ENCODE measurements at places on chromosomes 16 and 17.

DNA sequence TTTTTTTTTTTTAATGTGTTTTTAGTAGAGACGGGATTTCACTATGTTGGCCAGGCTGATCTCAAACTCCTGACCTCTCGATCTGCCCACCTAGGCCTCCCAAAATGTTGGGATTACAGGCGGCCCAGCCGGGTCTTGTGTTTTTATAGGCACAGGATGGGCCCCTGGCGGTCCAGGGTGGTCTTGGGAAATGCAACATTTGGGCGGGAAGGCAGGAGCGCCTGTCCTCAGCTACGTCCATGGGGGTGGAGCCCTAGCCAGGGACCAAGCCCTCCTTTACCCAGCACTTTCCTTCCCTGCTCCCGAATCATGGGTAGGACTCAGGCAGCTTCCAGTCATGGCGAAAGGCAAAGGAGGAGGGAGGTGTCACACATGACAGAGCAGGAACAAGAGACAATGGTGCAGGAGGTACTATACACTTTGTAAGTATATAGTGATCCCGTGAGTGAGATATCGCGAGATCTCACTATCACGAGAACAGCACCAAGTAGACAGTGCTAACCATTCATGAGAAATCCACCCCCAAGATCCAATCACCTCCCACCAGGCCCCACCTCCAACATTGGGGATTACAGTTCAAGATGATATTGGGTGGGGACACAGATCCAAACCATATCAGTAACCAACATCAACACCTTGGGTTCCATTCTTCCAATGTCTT lies 226.7 kb upstream of the WSCD1 start:
- DNase-seq: no peak

GRCh38 chr16:48852951-48853350 lies 243.0 kb upstream of the N4BP1 start:
- no peak for DNase-seq

DNA sequence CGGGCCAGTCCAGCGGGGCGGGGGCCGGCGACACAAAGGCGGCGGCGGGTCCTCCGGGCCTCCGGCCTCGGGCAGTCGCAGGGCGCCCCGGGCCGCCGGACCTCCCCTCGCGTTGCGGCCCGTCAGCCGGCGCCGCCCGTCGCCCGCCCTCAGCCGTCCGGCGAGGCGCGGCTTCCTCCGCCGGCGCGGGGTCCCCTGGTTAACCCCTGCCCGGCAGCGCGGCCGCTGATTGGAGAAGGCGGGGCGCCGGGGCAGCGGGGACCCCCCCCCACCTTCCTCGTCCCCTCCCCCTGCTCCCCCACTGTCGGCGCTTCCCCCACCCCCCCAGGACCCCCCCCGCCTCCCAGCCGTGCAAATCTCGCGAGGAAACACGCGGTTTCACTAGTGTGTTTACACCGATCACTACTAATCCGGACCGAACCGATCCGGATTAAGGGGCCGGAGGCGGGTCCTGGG lies at the start of gene TLK2:
Gene TLK2, plus strand, starts transcription at position 402 of the 456 bp plus-strand sequence. CDS start 2,301 bp downstream, outside the sequence.
- DNase-seq: peak; percentile 83

GRCh38 chr17:32944248-32945020 lies 16.5 kb downstream of the TMEM98 start:
- DNase-seq: no peak

DNA sequence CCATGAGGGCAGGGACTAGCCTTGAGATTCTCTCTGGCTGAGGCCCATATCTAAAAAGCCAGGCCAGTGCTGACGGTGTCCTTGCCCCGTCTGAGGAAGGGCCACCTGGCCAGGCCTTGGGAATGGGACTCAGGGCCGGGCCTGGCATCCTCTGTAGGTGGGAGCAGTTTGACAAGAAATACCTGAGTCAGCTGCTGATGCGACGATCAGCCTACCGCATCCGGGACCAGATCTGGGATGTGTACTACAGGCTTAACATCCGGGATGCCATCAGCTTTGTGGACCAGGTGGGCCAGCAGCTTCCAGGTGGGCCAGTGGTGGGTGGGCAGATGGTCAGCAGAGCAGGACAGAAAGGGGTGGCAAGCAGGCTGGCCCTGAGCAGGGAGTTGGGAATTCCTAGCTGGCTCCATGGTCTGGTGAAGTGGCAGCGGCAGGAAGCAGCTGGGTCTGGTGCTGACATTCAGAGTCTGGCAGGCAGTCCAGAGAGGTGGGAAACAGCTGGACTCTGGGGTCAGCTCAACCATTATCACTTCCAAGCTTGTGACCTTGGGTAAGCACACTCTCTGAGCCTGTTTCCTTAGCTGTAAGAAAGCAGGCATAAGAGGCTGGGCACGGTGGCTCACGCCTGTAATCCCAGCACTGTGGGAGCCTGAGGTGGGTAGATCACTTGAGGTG lies 9.5 kb downstream of the SLC9A5 start:
- DNase-seq: no peak

- no peak for DNase-seq
These were observed 101.5 kb downstream of the SEC14L1 start for GRCh38 chr17:77242118-77242851.

- no peak for DNase-seq
These were observed 4.8 kb downstream of the RPA1 start for GRCh38 chr17:1834380-1835149.

- DNase-seq: no peak
These were observed 36.1 kb downstream of the NOG start for GRCh38 chr17:56629531-56630075.

DNA sequence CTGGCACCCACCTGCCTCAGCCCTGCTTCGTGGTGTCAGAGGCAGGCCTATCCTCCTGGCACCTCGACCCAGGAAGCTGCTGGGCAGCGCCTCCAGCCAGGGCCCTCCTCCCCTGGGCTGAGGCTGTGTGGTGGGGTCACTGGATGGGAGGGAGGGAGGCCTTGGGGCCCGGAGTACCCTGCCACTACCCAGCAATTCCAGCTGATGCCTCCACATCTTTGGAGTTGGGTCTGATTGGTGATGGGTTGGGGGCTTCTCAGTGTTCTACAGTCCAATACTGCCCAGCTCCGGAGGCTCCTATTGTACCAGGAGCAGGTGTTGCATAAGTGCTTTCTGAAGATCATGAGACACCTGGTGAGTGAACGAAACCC lies 48.0 kb downstream of the USP22 start:
- no peak for DNase-seq
